ENCODE measurements at places on chromosomes 6 and 20.
A peak's percentile ranks its signal among the peaks of the same experiment; 100 is the strongest.

- DNase-seq, result no peak
Observed at GRCh38 chr6:65819152-65819551, 112.1 kb upstream of the EYS start.

DNA sequence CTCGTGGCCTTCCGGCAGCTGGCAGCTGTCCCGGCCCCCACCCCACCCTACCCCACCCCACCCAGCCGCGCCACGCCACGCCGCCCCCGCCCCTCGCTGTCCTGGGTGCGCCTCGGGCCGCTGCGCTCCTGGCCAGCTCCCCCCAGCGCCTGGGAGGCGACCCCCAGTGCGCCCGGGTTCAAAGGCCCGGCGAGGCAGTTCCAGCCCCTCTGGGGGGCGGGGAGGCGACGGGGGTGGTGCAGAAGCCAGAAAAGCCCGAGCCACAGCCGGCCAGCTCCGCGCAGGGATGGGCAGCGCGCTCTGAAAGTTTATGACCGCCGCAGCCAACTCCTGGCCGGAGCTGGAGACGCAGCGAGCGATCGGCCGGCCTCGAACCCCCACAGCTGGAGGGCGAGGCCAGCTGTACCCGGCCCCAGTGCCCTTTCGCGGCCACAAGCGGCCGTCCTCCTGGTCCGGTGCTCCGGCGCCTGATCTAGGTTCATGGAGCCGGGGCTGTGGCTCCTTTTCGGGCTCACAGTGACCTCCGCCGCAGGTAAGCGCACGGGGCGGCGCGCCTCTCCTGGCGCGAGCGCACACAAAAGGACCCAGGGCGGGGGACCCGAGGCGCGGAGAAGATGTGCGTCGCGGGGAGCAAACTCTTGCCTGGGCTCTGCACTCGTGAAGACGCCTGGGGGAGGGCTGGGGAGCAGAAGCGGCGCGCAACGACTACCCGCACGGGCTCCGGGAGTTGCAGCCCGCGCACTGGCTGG lies at the start of gene EDN3:
Gene EDN3, plus strand, starts transcription at position 279 of the 749 bp plus-strand sequence. Its CDS starts 202 bp downstream, at position 481.
- DNase-seq, result no peak

GRCh38 chr6:145539831-145540230 lies 195.5 kb downstream of the EPM2A start:
- DNase-seq, result no peak

GRCh38 chr20:19758501-19759331 lies 658 bp downstream of the RIN2 start:
- DNase-seq, result peak; percentile 44

GRCh38 chr6:122286512-122286911 lies 112.9 kb upstream of the HSF2 start:
- no peak for DNase-seq

- DNase-seq, result no peak
Observed at GRCh38 chr6:100335991-100336390, 128.7 kb downstream of the SIM1 start.

DNA sequence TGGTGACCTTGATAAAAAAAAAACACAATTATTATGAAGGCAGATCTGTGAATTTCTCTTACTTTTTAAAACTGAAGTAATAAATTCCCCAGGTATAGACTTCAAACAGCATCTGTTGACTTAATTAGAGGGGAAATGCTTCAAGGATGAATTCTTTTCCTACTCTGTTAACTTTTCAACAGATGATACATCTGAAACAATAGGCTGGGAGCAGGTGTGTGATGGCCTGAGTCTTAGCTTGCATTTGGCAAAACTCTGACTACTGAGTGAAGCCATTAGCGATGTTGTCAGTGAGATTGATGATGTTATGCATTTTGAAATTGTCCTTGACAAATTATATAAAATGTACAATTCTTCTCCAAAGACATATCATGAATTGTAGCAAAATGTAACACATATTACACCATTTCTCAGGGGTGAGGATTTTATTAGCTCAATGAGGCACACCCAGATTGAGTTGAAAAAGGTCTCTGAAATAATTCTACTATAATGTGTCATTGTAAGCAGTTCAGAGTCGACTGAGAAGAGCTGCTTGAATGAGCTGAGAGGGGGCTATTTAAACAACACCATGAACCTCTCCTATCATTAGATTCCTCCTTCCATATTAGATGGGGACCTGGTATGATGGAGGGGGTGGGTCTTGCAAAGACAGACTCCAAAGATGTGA lies 39.6 kb upstream of the OGFRL1 start:
- DNase-seq, result no peak

DNA sequence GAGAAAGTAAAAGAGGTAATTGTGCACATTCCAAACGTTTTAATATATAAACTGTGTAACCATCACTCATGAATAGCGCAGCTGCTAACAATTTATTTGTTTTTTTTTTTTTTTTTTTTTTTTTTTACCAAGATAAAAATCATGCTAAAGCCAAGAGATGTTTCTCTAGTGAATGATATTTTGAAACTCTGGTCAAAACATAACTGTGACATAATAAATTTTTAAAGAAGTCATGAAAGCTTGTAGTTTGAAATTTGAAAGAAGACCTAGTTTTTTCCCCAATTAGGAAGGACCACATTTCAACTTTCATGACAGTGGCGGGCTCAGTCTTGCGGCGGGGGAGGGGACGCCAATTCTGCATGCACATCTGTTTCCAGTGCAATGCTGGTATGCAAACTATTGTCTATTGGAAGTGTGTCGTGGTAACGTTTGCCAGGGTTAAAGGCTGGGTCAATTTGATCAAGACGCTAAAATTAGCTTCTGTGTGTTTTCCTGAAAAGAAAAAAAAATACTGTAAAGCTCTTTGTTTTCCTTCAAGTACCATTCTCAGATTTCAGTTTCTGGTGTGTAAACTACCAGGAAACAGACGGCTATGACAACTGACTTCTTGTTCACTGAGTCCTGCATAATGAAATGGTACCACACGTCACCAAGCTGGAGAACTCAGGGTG lies 211.9 kb downstream of the FOXC1 start:
- DNase-seq, result no peak

DNA sequence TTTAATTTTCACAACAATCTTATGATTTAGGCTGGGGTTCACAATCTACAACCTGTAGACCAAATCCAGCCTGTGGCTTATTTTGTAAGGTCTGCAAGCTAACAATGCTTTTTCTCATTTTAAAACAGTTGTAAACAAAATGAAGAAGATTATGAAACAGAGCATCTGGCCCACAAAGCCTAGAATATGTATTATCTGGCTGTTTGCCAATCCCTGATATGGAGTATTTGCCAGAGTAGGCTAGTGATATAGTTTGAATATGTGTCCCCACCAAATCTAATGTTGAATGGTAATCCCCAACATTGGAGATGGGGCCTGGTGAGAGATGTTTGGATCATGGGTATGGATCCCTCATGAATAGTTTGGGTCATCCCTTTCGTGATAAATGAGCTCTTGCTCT lies 201.8 kb downstream of the DHX35 start:
- DNase-seq, result no peak

GRCh38 chr20:44596010-44596409 lies 13.6 kb downstream of the PKIG start:
- DNase-seq, result no peak

DNA sequence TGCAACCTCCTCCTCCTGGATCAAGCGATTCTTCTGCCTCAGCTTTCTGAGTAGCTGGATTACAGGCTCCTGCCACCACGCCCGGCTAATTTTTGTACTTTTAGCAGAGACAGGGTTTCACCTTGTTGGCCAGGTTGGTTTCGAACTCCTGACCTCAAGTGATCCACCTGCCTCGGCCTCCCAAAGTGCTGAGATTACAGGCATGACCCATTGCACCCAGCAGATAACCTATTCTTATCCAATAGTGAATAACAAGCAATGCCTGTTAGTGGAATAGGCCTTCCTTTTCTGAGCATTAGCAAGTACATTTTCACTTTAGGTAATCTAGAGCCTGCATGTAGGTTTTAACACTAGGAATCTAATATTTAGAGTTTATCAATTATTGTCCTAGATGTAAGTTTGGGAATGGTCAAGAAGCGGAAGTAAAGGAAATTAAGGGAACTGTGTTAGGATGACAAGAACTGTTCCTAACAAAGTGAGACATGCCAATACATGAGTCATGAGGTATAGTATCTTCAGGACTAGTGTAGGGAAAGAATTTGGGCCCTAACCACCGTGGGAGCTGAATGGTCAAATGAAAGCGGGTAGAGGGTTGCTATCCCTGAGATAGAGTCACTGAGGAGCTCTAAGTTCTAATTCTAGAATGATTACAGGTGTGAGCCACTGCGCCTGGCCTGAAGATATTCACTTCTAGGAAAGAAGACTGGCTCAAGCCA lies 15.0 kb downstream of the BLTP3A start:
- DNase-seq, result no peak

- DNase-seq, result no peak
Observed at GRCh38 chr6:90819483-90819882, 232.6 kb upstream of the MAP3K7 start.

DNA sequence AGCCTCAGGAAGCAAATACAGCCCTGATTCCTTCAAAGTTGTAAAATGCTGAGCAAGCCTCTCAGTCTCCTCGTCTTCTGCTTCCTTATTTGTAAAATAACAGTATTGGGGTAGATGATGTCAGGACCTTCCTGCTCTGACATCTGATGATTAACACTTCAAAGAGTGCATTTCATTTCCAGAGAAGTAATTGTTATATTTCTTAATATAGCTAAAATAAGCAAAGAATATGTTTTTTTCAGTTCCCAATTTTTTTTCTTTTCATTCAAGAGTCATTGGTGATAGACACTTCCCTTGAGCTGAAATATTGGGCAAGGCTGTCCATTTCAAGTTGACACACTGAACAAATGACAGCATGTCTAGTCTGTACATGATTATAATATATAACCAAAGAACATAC lies 53.4 kb downstream of the SLX4IP start:
- DNase-seq, result no peak

GRCh38 chr6:135162678-135163439 lies 18.2 kb upstream of the MYB start:
- DNase-seq, result no peak

- no peak for DNase-seq
Observed at GRCh38 chr20:41784209-41784958, 166.2 kb upstream of the CHD6 start.

DNA sequence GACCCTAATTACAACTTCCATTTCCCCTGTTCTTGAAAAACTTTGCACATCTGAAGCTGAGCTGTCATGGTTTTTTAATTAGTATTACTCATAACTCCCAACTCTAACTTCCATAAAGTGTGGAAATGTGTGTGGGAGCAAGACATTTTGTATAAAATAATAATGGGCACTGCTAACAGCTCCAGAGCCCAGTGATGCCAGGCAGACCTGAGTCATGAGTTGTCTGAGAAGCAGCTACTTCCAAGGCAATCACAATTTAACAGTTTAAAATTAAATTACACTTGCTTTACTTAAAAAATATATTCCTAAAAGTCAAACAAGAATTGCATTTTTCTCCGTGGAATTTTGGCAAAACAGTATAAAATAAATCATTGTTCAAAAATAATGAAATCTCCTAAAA lies 6.4 kb downstream of the SLC2A12 start:
- DNase-seq, result no peak

DNA sequence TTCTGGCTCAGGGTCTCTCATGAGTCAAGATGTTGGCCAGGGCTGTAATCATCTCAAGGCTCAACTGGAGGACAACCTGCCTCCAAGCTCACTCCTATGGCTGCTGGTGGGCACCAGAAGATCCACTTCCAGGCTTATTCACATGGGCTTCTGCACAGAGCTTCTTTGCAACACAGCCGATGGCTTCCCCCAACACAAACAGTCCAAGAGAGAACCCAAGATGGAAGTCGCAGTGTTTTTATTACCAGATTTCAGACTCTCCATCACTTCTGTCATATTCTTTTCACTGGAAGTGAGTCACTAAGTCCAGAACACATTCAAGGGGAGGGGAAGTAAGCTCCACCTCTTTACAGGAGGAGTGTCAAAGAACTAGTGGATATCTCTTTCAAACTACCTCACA lies 75.5 kb downstream of the CD164 start:
- no peak for DNase-seq

DNA sequence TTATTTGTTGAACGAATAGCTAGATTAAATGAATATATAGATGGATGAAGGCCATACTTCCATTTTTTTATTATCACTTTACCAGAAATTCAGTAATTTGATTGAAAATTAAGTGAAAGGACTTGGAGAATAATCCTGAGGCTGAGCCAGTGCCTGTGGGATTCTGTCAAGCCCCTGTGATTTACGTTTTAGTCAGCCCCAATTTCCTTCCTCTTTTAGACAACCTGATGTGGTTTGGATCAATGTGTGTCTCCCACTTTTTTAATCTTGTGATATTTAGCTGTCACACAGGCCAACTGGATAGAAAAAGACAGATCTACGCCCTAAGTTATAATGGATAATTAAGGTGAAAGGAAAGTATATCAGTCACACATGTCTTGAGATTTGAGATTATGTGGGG lies 188.8 kb downstream of the EDN1 start:
- DNase-seq, result no peak

DNA sequence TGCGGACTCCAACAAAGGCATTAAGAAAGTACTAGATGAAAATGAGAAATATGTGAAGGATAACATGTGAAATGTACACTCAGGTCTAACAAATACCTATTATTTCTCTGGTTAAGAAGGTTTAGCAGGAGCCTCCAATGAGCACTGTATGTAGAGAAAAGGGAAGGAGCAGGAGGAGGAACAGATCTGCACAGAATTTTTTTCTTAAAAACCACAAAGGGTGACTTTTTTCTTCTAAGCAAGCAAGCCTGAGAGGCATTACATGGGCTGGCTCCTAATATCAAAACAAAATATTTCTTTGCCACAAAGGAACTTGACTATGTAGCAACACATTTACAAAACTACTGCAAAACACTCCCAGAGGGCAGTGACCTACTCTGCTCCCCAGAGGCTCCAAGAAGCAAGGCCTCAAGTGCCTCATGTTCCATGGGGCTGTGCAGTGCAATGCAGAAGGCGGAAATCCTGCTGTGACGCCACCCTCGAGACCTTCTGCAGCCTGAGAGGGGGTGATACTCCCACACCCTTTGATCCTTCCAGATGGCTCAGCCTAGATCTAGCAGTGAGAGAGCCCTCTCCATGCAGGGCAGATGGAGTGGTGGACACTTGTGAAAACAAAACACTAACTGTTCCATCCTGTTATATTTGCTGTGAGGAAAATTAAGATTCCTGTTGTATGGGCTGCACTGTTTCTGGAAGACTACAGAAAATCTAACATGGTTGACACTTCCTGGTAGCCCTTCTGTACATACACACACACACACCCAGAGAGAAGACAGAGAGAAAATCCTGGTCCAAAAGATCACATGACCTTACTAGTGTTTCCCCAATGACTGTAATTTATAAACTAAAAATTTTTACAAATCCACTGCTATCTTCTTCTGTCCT lies 36.0 kb upstream of the SMIM29 start:
- DNase-seq, result peak; percentile 42

- peak; percentile 78 for DNase-seq
Observed at GRCh38 chr6:113858480-113859348, 1.6 kb downstream of the MARCKS start.

DNA sequence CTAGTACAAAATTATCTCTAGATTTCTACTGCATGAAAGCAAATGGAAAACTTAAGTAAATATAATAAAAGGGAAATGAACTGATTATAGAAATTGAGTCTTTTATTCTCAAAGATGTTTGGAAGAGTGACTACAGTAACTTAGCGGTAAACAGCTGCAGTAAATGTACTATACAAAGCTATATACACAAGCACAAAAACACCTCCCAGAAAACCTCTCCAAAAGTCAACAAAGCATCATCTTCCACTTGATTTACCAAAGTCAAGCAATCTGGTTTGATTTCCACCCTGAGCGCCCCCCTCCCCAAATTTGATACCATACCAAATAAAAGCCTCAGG lies 142.1 kb upstream of the SHLD1 start:
- no peak for DNase-seq

- no peak for DNase-seq
Observed at GRCh38 chr20:8221887-8222419, 89.9 kb downstream of the PLCB1 start.

- peak; percentile 68 for DNase-seq
Observed at GRCh38 chr6:130322673-130323268, 43.0 kb upstream of the TMEM200A start.
